Neural crest cell (in vitro differentiated cells): ENCODE measurements at places on chromosomes 1 and 21.

DNA sequence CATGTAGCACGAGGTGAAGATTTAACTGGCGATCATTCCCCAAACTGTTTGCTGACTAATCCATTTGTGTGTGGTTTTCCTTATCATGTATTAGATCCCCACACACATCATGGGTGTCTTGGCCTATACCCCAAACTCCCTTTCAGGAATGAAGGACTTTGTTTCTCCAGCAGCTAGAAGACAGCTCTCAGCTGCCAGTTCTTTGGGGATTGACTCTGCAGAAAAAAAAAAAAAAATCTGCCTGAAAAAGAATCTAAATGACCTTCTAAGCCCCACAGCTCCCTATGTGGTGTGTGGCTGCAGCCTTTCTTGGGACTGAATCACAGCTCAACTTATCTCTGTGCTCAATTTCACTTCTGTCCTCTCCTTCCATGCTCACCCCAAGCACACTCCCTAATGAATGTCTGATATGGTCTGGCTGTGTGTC, 256.3 kb upstream of the DUSP10 start:
- DNase-seq, result no peak

- DNase-seq, result no peak
Observed at GRCh38 chr1:212237651-212238050, 47.6 kb upstream of the PPP2R5A start.

GRCh38 chr1:162179121-162179520, 109.6 kb downstream of the NOS1AP start:
- no peak for DNase-seq

GRCh38 chr1:25871704-25872494, 3.6 kb downstream of the PAQR7 start:
- DNase-seq, result no peak

DNA sequence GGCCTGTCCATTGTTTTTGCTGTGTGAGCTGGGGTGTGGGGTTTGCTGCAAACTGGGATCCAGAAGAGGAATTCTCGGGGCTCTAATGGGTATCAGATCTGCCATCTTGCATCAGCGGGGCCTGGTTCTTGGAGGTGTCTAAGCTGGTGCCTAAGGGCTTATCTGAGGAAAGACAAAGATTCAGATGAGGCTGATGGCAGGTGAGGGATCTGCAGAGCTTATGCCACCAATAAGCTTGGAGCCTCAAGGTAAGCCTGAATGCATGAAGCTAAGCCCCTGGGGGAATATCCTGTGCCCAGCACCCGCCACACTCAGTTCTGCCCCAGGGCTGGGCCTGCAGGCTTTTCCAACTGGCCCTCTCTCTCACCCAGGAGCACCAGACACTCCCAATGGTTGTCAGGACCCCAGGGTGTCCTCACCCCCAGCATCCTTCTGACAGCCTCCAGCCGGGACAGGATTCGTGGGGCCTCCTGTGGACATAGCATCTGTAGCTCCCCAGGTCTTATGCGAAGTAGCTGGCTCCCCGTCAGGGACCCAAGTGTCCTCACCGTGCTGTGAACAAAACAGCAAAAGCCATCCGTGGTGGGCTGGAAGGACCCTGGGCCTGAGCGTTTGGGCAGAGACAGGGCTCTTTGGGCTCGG, 9.5 kb upstream of the GSTM3 start:
- no peak for DNase-seq

- DNase-seq, result no peak
Observed at GRCh38 chr21:29817450-29817849, 122.3 kb downstream of the GRIK1 start.

GRCh38 chr1:234956821-234957329, 171.8 kb downstream of the TOMM20 start:
- DNase-seq, result no peak

- no peak for DNase-seq
Observed at GRCh38 chr1:208141610-208142192, 102.5 kb downstream of the PLXNA2 start.

DNA sequence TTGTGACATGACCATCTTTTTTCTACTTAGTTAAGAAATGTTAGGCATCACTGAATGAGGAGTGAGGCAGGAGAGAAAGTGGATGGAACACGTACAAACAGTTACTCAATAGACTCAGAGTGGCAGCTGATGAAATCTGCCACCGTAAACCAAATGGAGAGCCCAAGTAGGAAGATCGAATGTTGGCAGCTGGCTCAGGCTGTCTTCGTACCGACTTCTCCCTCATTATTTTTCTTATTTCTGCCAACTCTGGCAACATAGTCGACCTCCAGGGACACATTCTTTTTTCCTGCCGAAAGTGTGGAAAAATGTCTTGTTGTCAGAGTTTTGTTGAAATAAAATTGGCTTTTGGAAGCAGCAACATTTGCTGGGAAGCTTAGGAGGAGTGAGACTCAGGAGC, 143.3 kb downstream of the GREM2 start:
- no peak for DNase-seq

- DNase-seq, result no peak
Observed at GRCh38 chr1:117582451-117582850, 23.4 kb upstream of the TENT5C start.
